ENCODE measurements at places on chromosomes 6 and 20.
A peak's percentile ranks its signal among the peaks of the same experiment; 100 is the strongest.

GRCh38 chr6:7042654-7043545 lies 64.9 kb upstream of the RREB1 start:
- no peak for DNase-seq

GRCh38 chr20:46007671-46008070 lies 1.0 kb upstream of the MMP9 start:
- no peak for DNase-seq

DNA sequence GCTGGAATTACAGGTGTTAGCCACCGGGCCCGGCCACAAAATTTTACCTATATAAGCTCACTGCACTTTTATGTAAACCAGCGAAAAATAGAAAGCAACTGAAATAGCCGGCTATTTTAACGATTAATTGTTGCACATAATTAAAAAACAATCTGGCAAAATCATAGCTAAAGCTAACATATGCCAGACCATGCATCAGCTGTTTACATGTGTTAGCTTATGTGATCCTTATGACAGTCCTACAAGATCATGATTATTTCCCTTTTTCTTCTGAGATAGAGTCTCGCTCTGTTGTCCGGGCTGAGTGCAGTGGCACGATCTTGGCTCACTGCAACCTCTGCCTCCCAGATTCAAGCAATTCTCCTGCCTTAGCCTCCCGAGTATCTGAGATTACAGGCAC lies 157.0 kb downstream of the ZFP64 start:
- DNase-seq = no peak

- DNase-seq = no peak
These were observed 40.3 kb downstream of the PLCG1 start for GRCh38 chr20:41177636-41178035.

DNA sequence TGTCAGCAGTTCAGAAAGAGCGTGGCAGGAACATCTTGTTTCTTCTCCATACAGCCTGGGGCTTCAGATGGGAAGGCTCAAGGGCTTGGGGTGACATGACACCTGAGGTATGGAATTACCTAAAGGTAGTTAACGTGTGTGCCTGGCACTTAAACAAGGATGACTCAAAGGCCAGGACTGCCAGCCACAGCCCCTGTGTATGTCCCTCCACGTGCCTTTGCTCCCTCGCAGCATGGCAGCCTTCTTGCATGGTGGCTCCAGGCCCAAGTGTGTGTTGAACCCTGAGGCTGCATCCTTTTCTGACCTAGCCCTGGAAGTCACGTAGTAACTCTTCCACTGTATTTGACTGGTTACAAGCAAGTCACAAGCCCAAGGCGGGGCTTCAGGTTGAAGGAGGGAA lies 33.6 kb upstream of the MYL9 start:
- no peak for DNase-seq

- DNase-seq = peak; percentile 5
These were observed 252.8 kb downstream of the CDH26 start for GRCh38 chr20:60210779-60211617.

DNA sequence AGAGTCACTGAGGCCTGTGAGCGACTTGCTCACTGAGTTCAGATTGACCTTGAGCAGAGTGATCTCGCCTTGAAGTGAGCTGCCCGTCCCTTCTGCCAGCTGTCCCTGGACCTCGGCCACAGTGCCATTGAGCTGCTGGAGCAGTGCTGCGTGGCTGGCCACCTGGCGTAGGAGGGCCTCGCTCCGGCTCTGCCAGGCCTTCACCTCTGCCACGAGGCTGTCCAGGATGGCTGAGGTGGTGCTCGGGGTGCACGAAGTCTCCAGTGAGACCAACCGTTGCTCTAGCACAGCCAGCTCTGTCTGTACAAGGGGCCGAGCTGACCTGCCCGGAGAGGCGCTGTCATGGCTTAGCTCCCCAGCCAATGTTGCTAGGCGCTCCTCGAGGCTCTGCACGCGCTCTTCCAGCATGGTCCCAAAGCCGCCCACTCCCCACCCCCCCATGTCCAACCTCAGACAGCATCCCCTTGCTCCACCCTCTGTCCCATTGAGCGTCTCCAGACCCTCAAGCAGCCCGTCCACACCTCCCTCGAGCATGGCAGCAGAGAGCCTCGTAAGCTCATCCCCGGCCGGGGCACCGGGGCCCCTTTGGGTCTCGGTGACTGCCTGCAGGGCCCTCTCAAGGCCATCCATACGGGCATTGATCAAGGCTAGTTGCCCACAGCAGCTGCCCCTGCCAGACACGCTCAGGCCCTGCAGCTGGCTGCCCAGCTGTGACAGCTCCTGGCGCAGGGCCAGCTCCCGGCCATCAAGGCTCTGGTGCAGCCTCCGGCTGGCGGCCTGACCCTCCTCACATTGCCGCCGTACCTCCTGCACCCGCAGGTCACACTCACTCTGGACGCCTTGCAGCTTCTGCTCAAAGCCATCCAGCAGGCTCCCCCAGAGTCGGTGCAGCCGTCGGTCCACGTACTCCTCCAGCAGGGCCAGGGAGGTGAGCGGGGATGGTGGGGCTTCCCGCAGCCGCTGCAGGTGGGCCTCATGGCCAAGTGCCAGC lies 4.6 kb downstream of the EMILIN3 start:
- DNase-seq = peak; percentile 31

GRCh38 chr6:35473850-35474130 lies 5.6 kb downstream of the RPL10A start:
- DNase-seq = no peak
